ENCODE measurements at places on chromosomes 6 and 20.

- DNase-seq: no peak
Observed at GRCh38 chr6:168116975-168117899, 38.2 kb upstream of the FRMD1 start.

GRCh38 chr20:564192-564591, 20.6 kb upstream of the CSNK2A1 start:
- DNase-seq: no peak

DNA sequence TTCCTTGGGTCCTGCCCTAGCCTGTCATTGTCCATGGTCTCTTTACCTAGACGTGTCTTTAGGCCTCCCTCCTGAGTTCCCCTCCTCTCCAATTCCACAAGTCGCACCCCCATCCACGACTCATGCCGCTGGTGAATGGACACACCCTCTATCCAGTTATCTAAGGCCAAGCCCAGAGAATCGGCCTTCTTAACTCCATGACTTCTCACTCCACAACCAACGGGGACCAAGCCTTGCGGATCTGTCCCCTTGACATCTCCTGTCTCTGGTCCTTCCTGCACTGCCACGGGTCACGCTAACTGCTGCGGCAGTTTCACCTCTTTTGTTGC, 7.0 kb upstream of the RREB1 start:
- DNase-seq: no peak

GRCh38 chr6:56911847-56912246, 43.1 kb upstream of the BEND6 start:
- no peak for DNase-seq

GRCh38 chr20:63312690-63313348, 19.8 kb downstream of the COL20A1 start:
- no peak for DNase-seq

- no peak for DNase-seq
Observed at GRCh38 chr20:31604567-31605030, 490 bp upstream of the ID1 start.

DNA sequence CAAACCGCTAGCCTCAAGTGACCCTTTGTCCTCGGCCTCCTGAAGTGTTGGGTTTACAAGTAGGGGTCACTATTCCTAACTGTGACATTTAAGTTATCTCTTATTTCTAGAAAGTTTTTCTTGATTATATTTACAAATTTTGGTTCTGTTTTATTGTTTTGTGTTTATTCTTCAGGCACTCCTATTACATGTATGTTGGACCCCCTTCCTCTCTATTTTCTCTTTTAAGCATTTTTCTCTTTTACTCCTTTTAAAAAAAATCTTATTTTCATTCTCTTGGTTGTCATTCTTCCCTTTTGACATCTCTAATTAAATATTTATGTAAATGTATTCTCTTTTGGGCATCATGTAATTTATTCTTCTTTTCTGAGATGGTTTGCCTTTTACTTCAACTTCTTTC, 50.4 kb upstream of the MAP3K7 start:
- no peak for DNase-seq

DNA sequence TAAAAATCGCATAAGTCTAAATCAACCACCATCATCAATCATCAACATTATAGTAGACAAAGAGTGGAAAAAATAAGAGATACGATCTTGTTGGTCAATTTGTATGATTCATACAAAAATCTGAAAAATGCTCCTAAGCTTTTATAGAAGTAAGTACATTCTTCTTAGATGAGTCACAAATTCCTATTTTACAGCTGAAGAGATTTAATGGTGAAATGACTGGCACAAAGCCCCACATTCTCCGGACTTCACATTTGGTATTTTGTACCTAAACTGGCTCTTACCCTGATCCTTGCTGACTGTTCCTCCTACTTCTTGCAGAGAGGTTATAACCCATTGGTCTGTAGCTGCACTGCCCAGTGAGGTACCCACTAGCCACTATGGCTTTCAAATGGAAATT, 29.9 kb upstream of the PREP start:
- DNase-seq: no peak

DNA sequence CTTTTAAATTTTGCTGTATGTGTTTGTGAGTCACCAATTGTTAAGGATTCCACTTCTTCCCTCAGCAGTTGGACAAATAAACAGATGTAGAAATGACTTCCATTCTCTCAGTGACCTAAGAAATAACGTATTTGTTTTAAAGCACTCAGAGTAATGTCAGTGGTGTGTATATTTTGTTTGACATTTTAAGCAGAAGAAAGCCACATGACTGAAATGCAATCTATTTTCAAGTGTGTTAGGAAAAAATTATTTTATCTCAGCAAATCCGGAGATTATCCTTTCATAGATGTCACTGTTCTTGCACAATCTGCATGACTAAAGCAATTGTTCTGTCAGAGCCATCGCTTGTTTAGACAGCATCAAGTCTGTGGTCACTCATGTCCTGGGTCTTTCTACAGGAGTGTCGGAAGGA, 77.1 kb downstream of the JAG1 start:
- no peak for DNase-seq

DNA sequence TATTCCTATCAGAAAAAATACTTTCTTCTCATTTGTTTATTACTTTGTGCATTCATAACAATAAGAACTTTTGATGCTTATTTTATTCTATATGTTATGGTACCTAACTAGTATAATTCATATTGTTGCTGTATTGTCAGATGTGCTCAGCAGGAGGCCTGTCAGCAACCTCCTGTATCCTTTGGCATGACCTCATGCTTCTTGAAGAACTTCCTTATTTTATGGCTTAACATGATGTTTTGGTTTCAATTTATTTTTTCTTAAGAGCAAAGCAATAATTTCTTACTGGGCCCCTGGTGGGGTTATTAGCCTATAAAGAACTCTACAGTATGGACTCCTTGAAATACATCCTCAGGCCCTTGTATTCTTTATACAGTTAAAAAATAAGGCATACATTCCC, 17.3 kb downstream of the GGTLC1 start:
- no peak for DNase-seq

DNA sequence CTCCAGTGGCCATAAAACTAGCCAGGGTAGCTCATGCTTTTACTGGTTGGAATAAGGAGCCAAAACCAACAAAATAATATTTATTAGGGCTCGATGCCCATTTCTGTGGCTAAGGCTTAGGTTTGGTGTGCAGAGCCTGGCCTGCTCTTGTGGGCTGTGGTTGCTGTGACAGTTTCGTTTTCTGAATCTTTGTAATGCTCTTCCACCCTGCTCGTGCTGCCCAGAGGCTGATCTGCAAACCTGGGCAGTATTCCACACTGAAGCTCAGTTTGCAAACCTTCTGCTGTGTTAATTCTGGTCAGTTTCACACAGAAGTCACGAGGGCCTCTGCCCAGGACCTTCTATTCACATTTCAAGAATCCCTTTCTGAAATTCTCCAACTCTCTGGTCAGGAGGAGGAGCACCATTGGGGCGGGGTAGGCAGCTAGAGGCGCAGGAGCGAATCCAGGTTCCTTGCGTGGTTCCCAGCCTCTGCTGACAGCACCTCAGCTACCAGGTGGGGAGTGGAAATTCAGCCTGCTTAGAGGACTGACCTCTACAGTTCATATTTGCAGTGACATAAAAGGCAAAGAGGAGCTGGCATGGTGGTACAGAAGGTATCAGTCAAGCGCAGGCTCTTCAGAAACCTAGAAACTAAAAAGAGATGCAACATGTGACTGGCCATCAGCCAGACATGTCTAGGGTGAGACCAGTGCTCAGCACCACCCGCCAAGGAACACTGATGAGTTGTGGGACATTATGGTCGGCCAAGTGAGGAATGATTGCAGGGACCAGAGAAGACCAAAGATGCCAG, 14.3 kb upstream of the C20orf144 start:
- no peak for DNase-seq

- no peak for DNase-seq
Observed at GRCh38 chr20:61482056-61482887, 230.2 kb downstream of the CDH4 start.

- DNase-seq: no peak
Observed at GRCh38 chr20:1949347-1950100, 44.3 kb downstream of the PDYN start.

DNA sequence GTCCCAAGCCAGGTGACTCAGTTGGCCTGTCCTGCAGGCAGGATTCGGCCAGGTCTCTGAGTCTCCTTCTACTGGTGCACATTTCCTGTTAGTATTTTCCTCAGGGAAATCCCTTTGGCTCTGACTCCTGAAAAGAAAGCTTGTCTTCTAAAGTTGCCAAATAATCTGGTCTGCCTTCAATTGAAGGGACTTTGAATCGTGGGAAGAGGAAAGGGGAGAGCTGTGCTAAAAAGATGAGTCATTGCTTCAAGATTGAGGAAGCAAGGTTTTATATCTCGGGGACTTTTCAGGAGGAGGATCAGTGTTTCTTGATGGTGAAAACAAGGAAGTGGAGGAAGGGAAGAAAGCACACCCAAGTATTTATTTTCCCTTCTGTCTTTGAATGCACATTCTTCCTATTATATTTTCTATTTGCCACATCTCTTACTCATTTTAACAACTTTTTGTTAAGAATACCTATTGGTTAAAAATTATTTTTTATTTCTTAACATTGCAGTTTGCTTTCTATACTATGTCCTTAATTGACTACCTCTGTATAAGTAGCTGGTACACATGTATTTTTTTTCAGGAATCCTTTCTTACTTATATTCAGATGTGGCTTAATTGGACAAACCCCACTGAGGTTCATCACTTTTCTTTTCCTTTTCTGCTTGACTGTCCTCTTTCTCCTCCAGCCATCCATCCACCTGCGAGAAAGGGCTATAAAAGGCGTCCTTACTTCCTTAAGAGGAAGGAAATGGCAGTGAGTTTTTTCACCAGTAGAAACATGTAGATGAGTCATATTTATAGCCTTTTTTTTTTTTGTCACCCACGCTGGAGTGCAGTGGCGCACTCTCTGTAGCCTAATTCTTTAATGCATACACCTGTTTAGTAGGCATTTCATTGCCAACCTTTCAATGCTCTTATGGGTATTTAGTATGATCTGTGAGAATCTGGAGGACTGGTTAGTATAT, 15.0 kb upstream of the IFNGR1 start:
- DNase-seq: no peak

DNA sequence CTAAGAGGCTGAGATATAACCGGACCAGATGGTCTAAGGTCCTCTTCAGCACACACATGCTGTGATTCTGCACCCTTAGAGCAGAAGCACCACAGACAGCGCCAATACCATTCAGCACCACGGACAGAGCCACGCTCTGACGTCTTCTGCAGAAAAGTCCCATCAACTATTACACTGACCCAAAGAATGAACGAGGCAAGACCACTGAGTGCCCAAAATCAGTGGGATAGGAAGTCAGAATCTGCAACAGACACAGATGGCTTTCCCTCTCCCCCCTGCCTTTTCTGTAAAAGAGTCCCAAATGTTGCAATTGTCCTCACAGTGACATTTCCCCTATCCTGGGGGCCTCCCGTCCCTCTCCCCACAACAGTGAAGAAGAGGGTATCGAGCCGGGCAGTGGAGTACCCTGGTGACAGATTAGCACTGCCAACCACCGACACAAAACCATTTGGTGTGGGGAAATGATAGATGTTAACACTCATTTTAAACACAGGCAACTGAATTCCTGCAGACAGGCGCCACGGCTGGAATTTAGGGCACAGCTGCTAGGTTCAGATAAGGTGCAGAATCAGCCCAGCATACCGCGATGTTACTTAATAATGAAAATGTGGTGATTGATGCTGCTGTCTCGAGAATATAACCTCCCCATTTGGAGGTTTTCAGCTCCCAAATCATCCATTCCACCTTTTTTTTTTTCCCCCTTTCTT, 66.6 kb upstream of the CTNNBL1 start:
- no peak for DNase-seq

DNA sequence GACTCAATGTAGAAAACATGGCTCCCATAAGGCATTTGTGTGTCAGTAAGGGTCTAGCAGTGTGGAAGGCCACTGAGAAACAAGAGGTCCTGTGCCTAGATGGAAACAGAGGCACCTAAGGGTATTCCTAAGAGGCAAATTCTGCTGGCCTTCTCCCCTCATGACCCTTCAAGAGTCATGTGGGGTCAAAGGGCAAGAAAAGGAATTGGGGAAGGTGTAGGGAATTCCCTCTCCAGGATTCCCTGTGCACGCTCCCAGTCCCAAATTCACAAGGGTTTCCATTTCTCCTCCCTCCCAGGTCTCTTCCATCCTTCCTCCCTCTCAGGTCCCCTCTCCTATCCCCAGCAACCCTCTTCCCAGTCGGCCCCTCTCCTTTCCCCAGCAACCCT, 568 bp downstream of the AGPAT1 start:
- DNase-seq: no peak

GRCh38 chr6:29626948-29627754, 5.8 kb downstream of the GABBR1 start:
- no peak for DNase-seq

DNA sequence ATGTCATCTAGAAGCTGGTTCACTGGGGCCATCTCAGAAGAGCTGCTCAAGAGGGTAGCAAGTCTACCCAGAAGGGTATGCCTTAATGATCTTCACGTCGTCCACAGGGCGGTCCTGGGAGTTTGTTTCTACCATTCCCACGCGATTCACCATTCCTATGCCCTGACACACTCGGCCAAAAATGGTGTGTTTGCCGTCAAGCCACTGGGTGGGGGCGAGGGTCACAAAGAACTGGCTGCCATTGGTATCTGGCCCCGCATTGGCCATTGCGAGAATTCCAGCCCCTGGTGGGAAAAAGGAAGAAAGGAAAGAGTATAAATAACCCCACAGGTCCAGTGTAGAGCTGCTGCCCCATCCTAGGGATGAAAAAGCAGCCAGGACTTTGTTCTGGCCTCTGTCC, 16.5 kb upstream of the CPNE5 start:
- DNase-seq: no peak

DNA sequence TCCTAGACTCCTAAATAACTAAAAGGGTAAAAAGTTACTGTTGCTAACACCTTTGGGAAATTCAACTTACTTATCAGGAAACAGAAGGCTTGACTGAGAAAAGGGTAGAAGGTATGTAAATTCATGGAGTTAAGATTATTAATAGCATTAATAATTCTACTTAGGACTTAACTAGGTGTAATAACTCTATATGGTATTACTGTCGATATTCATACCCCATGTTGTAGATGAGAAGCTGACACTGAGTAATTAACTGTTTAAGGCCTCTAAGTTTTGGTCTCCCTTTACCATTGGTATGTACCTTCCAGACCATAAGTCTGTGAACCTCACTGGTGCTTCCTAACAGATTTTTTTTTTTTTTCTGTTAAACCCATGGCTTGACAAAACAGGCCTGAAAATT, 15.4 kb downstream of the GLO1 start:
- no peak for DNase-seq

- DNase-seq: no peak
Observed at GRCh38 chr6:75098709-75099108, 107.1 kb downstream of the COL12A1 start.

DNA sequence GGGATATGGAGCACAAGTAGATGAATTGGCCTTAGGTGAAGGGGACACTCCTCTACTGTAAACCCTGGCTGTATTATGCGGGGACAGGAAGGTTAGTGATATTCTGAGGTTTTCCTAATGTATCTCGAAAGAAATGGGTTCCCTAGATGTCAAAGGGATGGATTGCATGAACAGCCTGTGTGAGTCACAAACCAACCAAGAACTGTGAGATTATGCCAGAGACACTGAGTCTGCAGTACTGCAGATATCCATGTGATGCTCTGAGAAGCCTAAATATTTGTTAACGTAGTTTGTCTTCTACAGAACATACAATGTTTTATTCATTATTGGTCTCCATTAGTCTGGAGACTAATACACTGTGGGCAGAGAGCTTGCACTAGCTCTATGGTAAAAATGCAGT, 182.2 kb downstream of the AKAP7 start:
- no peak for DNase-seq

Measured in activated CD8-positive, alpha-beta memory T cell treated with anti-CD3 and anti-CD28 coated beads for 4 hours (primary cell).